ENCODE measurements at places on chromosomes 4 and X. TPM values are rescaled to one million over a fixed set of nuclear protein-coding genes. Genes with fewer than 3 reads are reported as not detected.
A peak's percentile ranks its signal among the peaks of the same experiment; 100 is the strongest.

- no peak for DNase-seq
Measured at GRCh38 chrX:25296850-25297249, 281.1 kb upstream of the ARX start.

GRCh38 chrX:45524805-45525204, 324.1 kb upstream of the DIPK2B start:
- no peak for DNase-seq

GRCh38 chr4:22343606-22344005, 172.3 kb downstream of the ADGRA3 start:
- no peak for DNase-seq

GRCh38 chrX:112642349-112642748, 37.4 kb downstream of the LHFPL1 start:
- peak; percentile 30 for DNase-seq

SSX4 gene
- total RNA-seq: not detected

DNA sequence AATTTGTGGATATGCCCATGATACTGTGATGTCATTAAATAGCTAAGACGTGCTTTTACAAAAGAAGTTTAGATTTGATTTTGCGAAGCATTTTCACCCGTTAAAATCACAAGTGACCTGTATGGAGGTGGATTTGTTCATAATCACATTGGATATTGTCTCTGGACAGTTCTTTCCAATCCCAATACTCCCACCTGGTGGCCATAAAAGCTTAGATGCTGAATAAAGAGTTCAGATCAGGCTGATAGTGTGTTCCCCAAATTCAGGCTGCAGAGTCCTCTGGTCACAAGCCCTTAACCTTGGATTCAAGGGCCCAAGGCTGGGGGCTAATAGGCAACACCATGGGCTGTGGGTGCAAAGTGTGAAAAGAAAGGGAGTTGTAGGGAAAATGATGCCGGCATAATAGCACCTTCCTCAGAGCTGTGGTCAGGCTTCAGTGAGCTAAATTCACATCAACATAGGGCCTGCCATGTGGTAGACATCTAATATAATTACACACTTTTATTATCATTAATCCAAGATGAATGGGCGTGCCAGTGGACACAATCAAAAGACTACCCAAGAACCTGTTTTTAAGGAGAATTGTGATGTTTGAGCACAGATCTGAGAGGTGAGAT, 28.1 kb downstream of the SMIM43 start:
- DNase-seq: peak; percentile 3

REELD1 gene
- not detected for total RNA-seq

DNA sequence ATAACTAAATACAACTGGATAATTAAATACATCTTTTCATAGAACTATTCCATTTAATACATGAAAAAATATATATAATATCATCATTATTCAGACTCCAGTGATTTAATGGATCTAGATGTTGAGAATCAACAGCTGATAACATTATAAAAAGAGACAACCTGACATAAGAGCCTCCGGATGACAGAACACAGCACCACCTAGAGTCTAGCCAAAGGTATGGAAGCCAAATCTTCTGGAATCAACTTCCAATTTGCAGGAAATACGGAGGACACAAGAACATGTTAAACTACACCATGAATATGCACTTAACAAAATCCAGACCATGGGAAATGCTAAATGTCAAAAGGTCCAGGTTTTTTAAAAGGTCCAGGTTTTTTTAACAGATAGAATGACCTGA, 55.0 kb downstream of the LRBA start:
- no peak for DNase-seq

DNA sequence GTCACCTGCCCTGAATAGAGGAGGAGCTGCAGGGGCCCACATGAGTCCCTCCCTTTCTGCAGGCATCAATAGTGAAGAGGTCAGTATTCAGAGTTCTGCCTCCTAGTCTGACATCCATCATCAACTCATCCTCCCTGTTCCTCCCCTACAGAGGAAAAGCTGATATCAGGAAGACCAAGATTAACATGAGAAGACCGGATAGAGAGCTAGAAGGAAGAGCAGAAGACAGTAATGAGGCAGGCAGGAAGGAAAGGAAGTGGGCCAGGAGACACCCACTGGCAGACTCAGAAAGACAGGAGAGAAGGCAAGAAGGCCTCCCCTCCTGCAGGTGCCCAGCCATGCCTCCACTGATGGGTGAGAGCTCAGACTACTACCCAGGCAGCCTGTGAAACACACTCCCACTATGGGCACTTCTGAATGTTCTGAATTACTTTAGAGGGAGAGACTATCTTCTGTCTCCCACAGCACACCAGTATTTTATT, 74.6 kb downstream of the CC2D2A start:
- DNase-seq: no peak

CENPU gene
- total RNA-seq: 16.2 TPM

DNA sequence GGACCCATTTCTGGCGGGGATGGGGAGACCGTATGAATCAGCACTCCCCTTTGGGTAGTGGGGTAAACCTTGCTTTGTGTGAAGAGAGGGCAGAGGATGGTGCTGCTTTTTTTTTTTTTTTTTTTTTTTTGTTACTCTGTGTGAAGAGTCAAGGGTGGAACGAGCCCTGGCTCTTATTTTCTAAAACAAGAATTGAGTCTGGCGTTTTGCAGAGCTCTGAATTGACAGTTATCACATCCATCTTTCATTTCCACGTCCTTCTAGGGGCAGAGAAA, 1.2 kb downstream of the SLAIN2 start:
- no peak for DNase-seq

- peak; percentile 86 for DNase-seq
Measured at GRCh38 chr4:40908297-40908696, 158.5 kb downstream of the NSUN7 start.

GRCh38 chr4:22471999-22472461, 43.8 kb downstream of the ADGRA3 start:
- DNase-seq: no peak

PF4V1 gene
- not detected for total RNA-seq

DNA sequence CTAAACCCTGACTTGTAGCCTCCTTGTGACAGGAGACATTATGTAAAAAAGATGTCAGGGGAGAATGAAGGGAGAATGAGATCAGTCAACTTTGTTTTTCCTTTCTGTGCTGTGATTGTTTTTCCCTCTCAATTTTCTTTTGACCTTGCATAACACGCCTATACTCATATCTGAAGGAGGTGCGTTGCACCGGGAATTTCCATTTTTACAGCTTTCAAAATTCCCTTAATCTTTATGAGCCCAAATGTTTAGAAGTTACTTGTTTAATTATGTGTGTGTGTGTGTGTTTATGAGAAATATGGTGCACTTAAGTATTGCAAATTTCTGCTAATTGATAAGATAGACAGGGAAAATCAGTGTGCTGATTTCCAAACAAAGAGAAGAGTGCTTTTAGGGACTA, 21.6 kb downstream of the SYNPO2 start:
- DNase-seq: no peak

DNA sequence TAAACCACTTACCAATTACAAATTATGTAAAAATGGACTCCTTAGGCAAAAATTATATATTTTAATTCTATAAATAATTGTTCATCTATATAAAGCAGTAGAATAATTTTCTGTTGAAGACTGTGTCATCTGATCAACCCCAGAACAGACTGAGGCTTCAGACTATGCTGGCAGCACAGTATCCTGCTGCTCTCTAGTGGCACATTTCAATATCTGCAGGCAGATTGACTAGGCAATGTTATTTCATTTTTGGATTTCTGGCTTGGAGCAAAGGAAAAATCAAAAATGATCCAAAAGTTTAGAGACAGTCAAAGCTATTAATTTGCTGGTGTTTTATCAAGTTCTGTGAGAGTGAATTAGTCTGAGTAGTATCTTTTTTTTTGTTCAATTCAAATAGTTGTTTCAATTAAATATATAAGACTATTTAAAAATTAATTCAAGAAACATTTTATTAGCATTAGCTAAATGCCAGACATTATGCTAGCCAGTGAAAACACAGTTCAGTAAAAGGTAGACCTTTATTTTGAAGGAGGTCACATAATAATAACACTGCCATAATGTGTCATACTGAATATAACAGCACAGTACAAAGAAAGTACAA, 21.3 kb upstream of the SULT1E1 start:
- peak; percentile 2 for DNase-seq

DNA sequence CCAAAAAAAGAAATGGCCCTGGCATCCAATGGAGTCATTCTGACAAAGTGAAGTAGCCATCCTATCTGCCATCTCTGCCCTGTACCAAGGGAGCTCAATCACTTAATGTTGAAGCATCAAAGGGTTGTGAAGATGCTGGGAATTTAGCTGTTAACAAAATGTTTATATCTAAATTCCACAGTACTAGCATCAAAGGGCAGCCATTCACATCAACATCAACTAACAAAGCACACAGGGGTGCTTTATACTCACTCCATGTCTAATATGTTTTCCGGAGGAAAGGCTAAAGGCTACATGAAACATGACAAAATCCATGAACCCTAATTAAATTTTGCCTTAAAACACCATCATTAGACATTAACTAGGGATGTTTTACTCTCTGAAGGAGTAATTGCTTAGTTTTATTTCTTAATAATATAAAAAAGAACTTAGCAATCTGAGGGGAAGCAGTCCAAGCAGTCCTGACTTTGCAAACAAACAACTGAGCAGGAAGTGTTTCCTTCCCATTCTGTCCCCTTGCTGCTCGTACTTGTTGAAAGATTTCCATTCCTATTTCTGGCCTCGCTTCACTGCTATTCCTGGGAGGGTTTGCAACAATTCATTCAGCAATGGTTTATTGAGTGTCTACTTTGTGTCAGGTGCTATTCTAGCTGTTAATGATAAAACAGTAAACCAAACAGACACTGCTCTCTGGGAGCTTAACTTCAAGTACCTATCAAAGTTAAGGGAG, 208.6 kb upstream of the SLC7A11 start:
- no peak for DNase-seq

DNA sequence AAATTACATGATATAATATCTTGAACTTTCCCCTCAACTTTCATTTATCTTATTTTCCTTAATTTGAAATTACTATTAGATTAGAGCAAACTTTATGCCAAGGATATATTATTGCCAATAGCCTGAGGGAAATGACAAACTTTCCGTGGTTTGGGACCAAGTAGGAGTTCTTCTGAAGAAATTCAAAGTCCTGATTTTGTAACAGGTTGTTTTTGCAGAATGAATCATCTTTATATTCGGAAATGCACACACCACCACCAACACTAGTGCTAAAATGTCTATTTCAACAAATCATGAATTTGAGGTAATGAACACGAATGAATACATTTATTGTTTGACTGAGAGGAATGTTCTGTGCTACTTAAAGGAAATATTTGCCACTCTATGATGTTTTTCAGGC, 226.7 kb downstream of the GRIA2 start:
- no peak for DNase-seq

GRCh38 chr4:1910643-1911042, 39.5 kb downstream of the NSD2 start:
- DNase-seq: peak; percentile 68

EREG gene
- 1.8 TPM for total RNA-seq

F8A3 gene
- total RNA-seq: 2.0 TPM

TNIP3 gene
- total RNA-seq: 0.73 TPM

MID2 gene
- total RNA-seq: 21.2 TPM

EGFL6 gene
- 2.8 TPM for total RNA-seq

FGFRL1 gene
- total RNA-seq: 5.3 TPM

DNA sequence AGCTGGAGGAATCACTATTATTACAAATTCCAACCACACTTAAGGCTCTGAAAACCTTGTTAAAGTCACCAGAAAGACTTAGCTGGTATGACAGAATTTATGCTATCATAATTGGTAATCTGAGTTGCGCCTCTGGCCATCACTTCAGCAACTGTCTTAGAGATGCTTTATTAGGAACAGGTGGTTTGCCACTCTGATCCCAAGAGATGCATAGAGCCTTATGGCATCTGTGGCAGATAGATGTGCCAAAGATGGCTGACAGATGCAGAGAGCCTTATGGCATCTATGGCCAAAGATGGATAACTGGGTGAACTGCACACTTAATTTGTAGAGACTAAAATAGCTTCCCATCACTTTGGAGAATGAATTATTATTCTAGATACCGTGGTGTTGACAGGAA, 32.3 kb upstream of the PLAC8 start:
- no peak for DNase-seq

GRCh38 chr4:26958925-26959653, 98.4 kb downstream of the STIM2 start:
- no peak for DNase-seq

FGF5 gene
- 26.1 TPM for total RNA-seq

POU3F4 gene
- total RNA-seq: 6.8 TPM

DNA sequence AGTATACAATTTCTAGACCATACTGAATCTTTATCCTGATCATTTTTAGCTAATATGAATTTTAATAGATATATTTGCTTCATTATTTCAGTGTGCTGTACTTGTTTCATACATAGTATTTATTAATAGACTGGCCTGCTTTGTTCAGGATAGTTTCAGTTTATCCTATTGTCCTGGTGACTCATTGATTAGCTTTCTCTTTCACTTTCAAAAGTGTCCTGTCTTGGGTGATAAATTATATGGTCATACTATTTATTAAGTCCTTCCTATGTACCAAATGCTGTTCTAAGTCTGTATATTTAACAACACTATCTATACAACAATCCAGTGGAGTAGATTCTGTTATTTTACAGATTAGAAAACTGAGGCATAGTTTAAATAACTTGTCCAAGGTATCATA, 153.8 kb upstream of the RAPGEF2 start:
- no peak for DNase-seq

RAP1GDS1 gene
- 65.2 TPM for total RNA-seq

TMPRSS11F gene
- total RNA-seq: not detected

CFAP299 gene
- 5.5 TPM for total RNA-seq

DNA sequence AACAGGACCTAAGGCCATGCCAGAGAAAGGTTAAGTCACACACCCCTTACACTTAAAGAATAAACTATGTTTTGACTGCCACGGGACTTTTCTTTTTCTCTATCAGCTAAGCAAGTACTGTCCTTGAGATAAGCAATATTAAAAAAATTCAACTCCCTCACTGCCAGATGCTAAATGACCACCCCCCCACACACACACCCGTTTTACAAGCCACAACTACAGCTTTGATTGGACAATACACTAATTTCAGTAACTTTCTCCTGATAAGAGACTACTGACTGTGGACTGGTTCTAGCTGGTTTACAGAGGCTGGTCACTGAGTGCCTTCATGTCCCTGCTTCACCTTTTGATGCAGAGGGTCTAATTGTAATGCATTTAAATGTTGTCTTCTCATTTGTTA, 63.9 kb upstream of the HOPX start:
- no peak for DNase-seq

ATP1B4 gene
- total RNA-seq: not detected

GPM6B gene
- total RNA-seq: 308 TPM

- DNase-seq: no peak
Measured at GRCh38 chr4:2832309-2832980, 11.2 kb upstream of the ADD1 start.

- no peak for DNase-seq
Measured at GRCh38 chr4:164591666-164592065, 162.3 kb upstream of the SMIM31 start.

DNA sequence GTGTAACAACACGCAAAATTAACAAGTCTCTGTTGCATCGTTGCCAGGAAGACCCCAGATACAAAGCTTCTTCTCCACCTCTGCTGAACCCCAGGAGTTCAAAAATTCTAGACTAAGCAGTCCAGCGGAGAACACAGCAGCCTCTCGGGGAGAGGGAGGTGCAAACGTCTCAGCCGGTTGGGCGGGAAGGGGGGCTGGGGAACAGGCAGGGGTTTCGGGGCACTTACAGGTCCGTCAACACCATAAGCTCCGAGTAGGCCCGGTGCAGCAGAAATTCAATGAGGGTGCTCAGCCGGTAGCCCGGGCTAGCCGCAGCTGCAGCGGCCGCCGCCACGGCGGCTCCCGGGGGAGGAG, 394 bp downstream of the MED14 start:
- DNase-seq: no peak

CCSER1 gene
- total RNA-seq: 200 TPM

GRCh38 chr4:140149846-140150635, 3.9 kb downstream of the MAML3 start:
- DNase-seq: peak; percentile 76

GRCh38 chr4:143270256-143270838, 66.3 kb upstream of the GAB1 start:
- DNase-seq: no peak
